ENCODE measurements at places on chromosomes 5 and 9. TPM values are rescaled to one million over a fixed set of nuclear protein-coding genes. Genes with fewer than 3 reads are reported as not detected.

The FAM240B gene
- total RNA-seq: not detected

DNA sequence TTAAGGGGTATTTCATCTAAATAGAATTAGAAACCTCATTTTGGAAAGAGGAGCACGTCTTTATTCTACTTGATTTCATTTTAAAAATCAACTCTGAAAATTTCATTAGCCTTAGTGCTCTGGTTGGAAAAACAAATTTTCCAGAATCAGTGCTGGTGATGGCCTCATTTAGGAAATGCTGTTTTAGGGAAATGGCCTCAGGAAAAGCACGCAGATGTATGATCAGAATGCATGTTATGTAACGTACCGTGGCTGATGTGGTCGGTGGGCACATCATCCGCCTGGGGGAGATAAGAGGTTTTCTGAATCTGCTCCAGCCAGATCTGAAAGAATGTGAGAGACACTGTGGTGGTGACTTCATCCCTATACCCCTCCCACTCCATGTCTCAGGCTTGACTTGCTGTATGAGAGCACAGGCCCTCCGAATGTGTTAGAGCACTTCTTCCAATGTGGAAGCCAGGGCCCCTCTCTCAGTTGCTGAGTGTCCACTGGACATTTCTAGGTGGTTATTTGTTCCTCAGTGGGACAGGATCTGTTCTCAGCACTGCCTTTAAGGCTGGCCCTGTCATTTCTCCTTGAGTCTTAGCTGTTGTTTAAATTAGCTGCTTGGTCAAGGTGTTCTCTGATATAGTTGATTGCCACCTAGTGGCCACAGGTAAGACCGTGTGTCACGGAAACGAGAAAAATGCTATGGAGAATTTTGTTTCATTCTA is 96.5 kb downstream of the ARHGAP26 start:
- H3K27me3 ChIP-seq: no peaks in the 10 kb centered on the region
- H3K4me1 ChIP-seq: peaks cover 30% of the 10 kb centered on the region
- H3K27ac ChIP-seq: no peak overlapping the region
- no peak overlapping the region for H3K4me3 ChIP-seq
- H3K36me3 ChIP-seq: no peaks in the 10 kb centered on the region

DNA sequence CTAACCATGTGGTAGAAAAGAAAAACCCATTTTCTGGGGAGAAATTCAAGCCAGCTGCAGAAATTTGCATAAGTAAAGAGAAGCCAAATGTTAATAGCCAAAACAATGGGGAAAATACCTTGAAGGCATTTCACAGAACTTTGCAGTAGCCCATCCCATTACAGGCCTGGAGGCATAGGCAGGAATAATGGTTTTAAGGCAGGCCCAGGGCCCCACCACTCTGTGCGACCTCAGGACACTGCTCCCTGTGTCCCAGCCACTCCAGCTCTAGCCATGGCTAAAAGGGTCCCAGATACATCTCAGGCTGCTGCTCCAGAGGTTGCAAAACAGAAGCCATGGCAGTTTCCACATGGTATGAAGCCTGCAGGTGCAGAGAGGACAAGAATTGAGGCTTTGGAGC is 253.3 kb downstream of the CTNND2 start:
- DNase-seq: no peak
- H3K27me3 ChIP-seq: no peaks in the 10 kb centered on the region
- no peak overlapping the region for H3K4me3 ChIP-seq
- H3K27ac ChIP-seq: no peak overlapping the region
- no peaks in the 10 kb centered on the region for H3K36me3 ChIP-seq
- no peaks in the 10 kb centered on the region for H3K4me1 ChIP-seq

DNA sequence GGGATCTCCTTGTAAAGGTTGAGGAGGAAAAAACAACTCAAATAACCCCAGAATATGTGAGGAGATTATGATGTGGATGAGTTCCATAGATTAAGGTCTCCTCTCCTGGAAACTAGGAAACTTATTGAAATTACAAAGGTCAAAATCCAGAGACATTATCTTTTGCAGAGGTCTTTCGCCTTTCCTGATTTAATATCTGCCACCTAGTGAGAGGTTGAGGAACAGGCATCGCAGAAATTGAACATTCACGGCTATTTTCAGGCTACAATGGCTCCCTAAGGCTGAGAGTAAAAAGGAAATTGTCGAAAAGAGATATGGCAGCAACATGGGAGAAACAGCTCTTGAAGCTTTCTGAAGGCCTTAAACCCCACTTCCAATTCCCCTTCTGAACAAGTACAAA is 127.5 kb upstream of the PLCXD3 start:
- H3K36me3 ChIP-seq: no peaks in the 10 kb centered on the region
- no peaks in the 10 kb centered on the region for H3K4me1 ChIP-seq
- no peak overlapping the region for H3K4me3 ChIP-seq
- DNase-seq: no peak
